Mesothelial cell of epicardium (in vitro differentiated cells): ENCODE measurements at places on chromosomes 16 and 17.

DNA sequence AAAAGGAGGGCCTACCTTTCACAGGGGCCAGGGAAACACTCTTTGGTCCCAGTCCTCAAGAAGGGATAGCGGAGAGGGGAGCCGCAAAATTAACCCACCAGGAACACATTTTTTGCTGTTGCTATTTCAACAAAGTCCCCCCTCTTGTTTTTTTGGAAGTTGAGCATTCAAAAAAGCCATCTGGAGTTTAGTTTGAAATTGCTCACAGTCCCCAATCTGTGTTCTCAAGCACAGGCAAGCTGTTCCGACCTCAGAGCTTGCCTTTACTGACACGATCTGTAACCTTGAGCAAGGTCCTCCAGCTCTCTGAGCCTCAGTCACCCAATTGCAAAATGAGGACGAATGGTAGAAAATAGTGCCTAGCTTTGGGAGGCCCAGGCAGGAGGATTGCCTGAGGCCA lies 131.1 kb downstream of the ZNF423 start:
- no peak for DNase-seq

DNA sequence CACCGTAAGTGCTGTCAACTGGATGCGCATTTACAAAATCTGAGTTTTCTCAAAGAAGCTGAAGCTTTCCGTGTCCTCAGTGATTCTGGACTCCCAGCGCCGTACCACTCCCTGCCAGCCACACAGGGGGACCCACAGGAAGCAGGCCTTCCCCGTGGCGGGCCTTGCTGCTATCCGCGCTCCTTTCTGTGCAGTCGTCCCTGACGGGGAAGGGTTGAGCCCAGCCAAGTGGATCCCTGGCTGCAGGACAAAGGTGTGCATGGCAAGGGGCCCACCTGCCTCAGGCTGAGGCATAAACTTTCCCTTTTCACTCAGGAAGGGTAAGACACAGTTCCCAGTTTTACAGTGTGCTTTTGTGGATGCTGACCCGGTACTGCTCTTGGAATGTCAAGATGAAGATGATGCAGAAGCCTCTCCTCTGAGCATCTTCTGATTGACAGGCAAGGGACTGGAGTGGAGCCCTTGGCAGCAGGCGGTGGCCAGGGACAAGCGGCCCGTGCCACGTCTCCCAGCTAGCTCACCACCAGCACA lies 93.0 kb downstream of the ANKRD11 start:
- DNase-seq: no peak

GRCh38 chr17:27370776-27371175 lies 76.9 kb downstream of the WSB1 start:
- no peak for DNase-seq

DNA sequence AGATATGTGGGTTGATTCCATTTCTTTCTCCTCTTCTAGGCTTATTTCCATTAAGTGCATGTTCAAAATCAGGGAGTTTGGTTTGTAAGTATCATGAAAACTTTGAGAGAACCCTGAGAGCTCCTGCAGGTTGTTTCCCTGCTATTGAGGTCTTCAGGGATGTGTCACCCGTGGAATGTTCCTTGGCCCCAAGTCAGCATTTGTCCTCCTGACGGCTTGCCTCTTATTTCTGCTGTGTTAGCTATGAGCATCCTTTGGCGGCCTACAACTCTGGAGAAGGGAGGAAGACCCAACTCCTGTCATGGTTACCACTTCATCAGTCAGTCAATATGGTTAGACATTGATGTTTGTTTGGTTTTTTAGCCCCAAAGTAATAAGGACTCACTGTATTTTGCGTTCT lies 180.8 kb downstream of the FTO start:
- no peak for DNase-seq
